ENCODE measurements at places on chromosomes 12 and 14. TPM values are rescaled to one million over a fixed set of nuclear protein-coding genes. Genes with fewer than 3 reads are reported as not detected.

DNA sequence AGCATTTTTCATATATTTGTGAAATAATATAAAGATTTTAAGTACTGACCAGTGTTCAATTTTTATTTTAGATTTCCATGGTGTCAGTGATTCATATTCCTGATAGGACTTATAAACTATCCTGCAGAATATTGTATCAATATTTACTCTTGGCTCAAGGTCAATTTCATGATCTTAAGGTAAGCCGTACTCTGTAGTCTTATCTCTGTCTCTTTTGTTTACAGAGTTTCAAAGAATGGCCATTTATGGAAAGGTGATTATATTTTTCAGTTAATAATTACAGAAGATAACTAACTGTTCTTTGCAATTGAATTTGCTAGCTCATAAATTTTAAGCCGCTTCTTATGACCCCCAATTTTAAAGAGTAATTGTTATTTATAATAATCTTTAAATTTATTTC lies 27.9 kb downstream of the CGRRF1 start:
- no peak for DNase-seq

The PLCZ1 gene
- total RNA-seq, result not detected

- no peak for DNase-seq
Measured at GRCh38 chr12:9948606-9949296, 16.6 kb upstream of the CLEC2A start.

The CCDC63 gene
- not detected for total RNA-seq

DNA sequence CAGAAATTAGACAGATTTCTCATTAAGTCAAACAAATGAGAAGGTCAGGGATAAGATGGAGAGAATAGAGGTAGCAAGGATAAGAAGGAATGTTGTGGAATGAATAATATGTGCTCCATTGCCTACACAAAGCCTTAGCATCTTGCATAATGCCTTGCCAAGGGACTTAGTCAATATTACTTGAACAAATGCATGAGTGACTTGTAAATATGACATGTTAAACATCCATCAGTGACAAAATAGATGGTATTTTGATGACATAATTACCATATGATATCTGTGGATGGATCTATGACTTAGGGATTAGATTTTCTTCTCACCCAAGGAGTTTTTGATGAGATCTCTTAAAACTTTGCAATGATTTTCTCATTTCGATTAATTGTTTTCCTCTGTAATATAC lies 194.1 kb upstream of the RASSF8 start:
- DNase-seq, result no peak

The NUAK1 gene
- 54.4 TPM for total RNA-seq

DNA sequence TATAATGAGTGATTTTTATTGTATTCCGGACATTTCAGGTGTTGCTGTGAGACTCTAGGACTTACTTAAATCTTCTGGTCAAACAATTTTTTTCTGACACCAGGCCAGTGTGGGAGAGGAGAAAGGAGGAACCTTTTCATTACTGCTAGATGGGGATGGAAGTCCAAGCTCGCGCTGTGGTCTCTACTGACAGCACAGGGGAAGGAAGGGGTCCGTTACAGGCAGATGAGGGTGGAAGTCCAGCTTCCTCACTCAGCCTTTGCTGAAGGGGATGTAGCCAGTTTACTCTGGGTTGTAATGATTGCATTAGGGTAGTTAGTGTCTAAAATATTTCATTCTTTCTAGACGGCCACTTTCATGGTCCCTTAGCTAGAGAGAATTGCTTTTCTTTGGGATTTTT lies 26.3 kb upstream of the ST8SIA1 start:
- DNase-seq, result no peak

- no peak for DNase-seq
Measured at GRCh38 chr12:50087995-50088394, 2.9 kb downstream of the SMARCD1 start.

DNA sequence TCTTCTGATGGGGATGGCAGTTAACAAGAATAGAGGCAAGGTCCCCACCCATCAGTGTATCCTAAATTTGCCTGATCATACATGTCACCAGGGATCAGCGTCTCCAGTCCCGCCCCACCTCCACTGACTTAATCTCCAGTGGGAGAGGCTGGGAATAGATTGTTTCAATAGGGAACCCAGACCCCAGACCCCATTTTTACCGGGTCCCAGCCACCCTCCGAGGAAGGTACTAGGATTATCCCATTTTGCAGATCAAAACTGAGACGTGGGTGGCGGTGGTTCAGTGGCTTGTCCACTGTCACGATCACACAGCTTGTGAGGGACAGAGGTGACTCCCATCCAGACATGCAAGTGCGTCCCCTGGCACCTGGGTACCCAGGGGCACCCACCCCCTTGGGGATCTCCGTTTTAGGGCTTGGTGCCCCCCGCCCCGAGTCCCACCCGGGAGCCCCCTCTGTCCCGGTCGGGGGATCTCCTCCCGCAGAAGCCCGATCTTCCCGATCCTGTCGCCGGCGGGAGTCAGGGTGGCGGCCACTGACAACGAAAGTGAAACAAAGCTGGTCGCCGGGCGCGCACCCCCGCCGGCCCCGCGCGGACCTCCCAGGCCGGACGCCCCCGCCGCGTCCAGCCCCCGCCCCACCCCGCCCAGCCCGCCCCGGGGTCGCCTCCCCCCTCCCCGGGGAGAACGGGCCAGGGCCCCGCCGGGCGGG lies 523 bp downstream of the WSB2 start:
- DNase-seq, result no peak

The KRT3 gene
- not detected for total RNA-seq

DNA sequence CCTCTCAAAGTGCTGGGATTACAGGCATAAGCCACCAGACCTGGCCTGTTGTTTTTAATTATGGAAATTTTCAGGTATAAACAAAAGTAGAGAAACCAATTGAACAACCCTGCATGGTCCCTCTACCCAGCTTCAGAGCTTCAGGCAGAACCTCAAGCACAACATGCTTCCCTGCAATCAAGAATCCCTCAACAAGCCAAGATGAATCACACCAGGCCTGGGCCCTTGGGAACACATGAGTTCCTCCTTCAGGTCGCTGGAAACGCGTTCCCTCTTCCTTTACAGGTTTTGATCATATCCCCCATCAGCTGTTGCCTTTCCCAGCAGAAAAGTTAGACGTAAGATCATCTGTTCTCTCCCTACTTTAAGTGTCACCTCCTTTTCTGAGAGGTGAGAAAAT lies 20.5 kb upstream of the CORO1C start:
- DNase-seq, result peak; percentile 59

DNA sequence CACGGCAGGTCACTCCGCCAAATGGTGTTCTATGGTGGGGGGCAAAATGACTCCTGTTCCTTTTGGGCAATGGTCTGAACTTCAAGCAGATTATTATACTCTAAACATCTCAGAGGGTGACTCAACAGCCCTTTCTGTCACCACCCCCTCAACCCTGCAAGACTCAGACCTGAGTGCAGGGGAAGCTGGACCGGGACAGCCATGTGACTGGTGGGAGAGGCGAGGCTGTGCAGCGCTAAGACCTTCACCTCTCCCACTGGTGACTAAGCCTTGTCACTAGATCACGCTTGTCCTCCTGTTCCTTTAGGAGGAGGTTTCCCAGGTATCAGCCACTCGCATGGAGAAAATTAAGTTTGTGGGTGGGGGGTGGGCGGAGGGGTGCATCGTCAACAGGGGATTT lies 67.1 kb upstream of the CCND2 start:
- no peak for DNase-seq

The ACRBP gene
- total RNA-seq, result 2.5 TPM

GRCh38 chr14:82055515-82056115 lies 522.0 kb upstream of the SEL1L start:
- DNase-seq, result no peak

DNA sequence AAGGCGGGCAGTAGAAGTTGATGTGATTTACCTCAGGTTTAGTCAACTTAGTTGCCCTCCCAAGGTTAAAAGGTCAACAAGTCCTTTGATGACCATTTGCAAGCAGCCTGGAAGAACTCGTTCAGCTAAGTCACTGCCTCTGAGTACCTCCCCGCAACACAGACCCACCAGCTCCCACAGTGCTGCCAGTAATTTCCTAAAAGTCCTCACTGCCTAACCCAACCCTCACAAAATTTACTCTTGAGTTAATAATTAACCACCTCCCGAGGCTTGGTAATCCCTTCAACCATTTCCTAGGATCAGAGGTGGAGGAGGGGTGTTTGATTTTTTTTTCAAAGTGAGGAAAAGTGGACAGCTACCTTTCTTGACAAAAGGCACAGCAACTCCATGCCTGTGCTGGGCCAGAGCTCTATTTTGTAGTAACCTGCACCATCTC lies 55.8 kb downstream of the MAP3K9 start:
- DNase-seq, result no peak

The KRT78 gene
- total RNA-seq, result not detected

DNA sequence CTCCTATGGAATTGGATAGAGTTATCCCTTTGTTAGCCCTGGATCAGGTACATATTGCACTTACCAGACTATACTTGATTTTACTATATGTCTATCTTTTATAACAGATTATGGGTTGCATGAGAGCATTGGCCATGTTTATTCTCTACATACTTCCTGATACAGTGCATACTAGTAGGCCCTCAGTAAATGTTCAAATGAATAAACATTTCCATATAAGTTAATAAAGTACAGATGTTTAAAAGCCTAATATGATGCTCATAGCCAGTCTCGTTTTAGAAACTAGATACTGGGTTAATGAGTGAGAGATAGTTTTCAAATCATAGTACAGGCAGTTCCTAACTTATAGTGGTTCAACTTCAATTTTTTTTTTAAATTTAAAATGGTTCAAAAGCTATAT lies 39.5 kb upstream of the TOMM20L start:
- no peak for DNase-seq

The ASB2 gene
- 1.2 TPM for total RNA-seq

The SIX6 gene
- not detected for total RNA-seq

- DNase-seq, result peak; percentile 89
Measured at GRCh38 chr14:22981090-22981875, 1.1 kb downstream of the AJUBA start.

- no peak for DNase-seq
Measured at GRCh38 chr14:36194663-36195062, 18.1 kb upstream of the PTCSC3 start.

DNA sequence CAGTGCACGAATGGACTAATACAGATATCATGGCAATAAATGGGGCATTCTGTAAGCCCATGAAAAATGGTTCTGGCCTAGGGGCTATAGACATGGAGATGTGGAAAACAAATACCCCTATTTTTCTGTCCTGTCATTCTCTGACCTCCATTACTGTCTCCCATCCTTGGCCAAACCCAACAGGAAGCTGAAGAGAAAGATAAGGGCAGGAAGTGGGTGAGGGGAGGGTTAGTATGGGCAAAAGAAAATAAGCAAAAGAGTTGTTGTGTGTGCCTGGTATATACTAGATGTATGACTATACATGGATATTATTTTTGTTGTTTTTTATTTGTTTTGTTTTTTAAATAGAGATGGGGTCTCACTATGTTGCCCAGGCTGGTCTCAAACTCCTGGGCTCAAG lies 339.3 kb downstream of the PCNX1 start:
- no peak for DNase-seq

The MGAT4C gene
- total RNA-seq, result 0.32 TPM

- no peak for DNase-seq
Measured at GRCh38 chr14:70886421-70887206, 20.6 kb upstream of the PCNX1 start.

GRCh38 chr12:118900993-118901392 lies 80.3 kb upstream of the SRRM4 start:
- no peak for DNase-seq

GRCh38 chr12:1171657-1172408 lies 180.8 kb downstream of the ERC1 start:
- DNase-seq, result no peak

GRCh38 chr12:11711651-11712327 lies 62.3 kb downstream of the ETV6 start:
- DNase-seq, result no peak

The SLC38A2 gene
- total RNA-seq, result 248 TPM
